ENCODE measurements at places on chromosomes 13 and 19.
A peak's percentile ranks its signal among the peaks of the same experiment; 100 is the strongest.

DNA sequence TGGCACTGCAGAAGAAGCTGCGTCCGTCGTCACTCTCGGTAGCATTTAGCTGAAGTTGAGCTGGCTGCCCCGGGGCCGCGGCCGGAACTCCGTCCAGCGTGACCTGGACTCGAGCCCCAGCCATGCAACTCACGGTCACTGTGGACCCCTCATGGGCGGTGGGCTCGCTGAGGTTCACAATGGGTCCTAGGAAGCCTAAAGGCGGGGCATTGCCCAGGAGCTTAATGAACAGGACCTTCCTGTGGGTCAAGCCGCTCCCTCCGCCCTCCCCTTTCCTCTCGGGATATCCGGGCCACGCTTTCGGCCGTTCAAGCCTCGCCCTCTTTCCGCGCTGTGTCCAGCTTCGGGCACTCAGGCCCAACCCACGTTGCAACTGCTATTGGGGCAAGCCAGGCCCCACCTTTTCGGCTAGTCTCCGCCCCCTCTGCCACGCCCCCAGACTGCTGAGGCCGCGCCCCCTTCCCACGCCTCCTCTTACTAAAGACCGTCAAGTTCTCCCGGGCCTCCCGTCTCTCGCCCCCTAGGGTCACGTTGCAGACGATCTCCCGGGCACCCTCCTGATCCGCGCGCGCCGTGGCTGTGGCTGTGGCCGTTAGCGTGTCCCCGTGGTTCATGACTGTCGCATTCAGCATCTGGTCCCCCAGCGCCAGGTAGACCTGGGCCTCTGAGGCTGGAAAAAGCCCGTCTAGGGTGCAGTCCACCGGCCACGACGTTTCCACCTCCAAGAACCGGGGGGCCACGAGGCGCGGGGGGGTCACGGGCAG lies 1.4 kb upstream of the RAVER1 start:
- DNase-seq = peak; percentile 97

- DNase-seq = no peak
These were observed 95.7 kb downstream of the STK24 start for GRCh38 chr13:98480915-98481877.

GRCh38 chr19:34336781-34337271 lies 28.2 kb upstream of the GPI start:
- peak; percentile 62 for DNase-seq

DNA sequence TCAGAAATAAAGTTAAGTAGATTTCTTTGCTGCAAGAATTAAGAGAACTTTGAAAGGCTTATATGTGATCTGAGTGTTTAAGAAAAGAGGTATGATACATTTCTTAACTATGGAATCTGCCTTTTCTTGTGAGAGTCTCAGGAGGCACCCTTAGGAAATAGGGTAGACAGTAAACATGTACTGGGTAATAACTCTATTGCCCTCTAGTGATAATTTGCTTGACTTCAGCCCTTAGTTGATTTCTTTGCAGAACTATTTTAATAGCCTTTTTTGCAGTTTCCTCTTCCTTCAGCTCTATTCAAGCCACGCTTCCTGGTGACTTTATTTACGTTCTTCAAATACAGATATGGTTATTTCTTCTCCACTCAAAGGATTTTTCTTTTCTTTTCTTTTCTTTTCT lies 37.0 kb upstream of the CCNA1 start:
- DNase-seq = peak; percentile 77

GRCh38 chr13:41224113-41225110 lies 30.0 kb upstream of the KBTBD7 start:
- DNase-seq = peak; percentile 59

DNA sequence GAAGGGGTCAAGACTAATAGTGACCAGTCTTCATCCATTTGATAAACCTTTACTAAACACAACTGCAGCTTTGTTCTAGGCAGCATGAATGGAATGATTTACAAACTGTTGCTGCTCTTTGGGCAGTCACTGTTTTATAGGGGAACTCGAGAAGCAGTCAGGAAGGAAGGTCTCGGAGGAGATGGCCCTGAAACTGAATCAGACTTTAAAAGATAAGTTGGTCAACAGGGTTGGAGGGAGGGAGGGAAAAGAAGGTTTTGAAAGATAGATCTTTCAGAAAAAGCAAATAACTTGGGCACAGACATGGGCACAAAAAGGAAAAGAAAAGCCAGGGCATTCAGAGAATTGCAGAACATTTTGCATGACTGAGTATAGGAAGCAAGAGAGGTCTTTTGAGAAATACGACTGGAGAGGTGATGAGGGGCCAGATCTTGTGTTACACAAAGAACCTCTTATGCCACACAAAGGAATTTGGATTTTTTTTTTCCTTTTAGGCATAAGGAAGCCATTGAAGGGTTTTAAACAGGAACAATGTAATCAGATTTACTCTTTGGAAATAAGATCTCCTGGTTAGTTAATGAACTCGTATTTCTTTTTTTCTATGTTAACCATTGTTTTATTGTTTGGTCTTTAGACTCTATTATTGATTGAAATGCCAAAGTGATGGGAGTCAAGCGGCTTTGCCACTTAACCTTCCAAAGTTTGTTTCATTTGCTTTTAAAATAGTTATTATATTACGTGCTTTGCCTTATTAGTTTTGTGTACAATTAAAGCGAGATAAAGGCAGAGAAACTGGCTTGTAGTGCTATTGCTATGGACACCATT lies 37.5 kb upstream of the SACS start:
- no peak for DNase-seq

DNA sequence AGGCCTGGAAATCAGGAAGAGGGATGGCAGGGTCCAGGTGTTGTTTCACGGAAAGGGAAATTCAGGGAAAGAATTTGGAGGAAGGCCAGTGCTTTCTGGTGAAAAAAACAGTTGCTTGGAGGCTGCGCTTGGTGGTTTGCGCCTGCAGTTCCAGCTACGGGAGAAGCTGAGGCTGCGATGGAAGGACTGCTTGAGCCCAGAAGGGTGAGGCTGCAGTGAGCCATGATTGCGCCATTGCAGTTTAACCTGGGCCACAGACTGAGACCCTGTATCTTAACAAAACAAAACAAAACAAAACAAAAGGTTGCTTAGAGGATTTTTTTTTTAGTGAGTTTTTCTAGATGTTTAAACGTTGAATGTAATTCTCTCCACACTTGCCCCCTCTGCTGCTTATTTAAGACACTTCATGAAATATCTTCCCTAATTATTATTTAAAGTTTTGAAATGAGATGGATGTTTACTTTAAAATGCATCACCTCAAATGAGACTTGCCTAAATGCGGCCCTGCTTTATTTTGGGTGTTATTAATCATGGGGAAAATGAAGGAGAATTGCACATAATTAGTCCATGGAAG lies 75.4 kb upstream of the TRPC4 start:
- DNase-seq = peak; percentile 28

- peak; percentile 89 for DNase-seq
These were observed 577 bp downstream of the ZNF181 start for GRCh38 chr19:34734537-34735103.

GRCh38 chr13:44307844-44308243 lies 65.8 kb upstream of the SERP2 start:
- DNase-seq = no peak

DNA sequence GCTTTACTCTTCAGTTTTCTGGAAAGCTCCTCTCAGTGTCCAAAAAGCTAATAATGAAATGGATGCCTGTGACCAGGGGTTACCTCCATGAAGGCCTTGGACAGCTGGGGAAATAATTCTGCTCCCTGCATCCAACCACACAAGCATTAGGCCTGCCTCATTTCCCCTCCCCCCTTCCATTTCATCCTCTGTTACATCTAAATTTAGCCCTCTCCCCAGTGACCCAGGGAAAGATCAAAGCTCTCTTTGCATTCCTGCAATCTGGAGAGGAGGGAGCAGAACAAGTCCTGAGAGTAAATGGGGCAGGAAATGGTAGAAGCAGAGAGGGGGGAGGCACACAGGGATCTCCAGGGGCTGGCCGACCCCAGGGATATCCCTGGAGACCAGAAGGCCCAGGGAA lies 452.7 kb downstream of the TSHZ3 start:
- DNase-seq = no peak

DNA sequence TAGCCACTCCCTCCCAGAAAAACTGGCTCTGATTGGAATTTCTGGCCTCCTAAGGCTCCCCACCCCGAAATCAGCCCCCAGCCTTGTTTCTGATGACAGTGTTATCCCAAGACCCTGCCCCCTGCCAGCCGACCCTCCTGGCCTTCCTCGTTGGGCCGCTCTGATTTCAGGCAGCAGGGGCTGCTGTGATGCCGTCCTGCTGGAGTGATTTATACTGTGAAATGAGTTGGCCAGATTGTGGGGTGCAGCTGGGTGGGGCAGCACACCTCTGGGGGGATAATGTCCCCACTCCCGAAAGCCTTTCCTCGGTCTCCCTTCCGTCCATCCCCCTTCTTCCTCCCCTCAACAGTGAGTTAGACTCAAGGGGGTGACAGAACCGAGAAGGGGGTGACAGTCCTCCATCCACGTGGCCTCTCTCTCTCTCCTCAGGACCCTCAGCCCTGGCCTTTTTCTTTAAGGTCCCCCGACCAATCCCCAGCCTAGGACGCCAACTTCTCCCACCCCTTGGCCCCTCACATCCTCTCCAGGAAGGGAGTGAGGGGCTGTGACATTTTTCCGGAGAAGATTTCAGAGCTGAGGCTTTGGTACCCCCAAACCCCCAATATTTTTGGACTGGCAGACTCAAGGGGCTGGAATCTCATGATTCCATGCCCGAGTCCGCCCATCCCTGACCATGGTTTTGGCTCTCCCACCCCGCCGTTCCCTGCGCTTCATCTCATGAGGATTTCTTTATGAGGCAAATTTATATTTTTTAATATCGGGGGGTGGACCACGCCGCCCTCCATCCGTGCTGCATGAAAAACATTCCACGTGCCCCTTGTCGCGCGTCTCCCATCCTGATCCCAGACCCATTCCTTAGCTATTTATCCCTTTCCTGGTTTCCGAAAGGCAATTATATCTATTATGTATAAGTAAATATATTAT lies 6.1 kb downstream of the FOSB start:
- no peak for DNase-seq

DNA sequence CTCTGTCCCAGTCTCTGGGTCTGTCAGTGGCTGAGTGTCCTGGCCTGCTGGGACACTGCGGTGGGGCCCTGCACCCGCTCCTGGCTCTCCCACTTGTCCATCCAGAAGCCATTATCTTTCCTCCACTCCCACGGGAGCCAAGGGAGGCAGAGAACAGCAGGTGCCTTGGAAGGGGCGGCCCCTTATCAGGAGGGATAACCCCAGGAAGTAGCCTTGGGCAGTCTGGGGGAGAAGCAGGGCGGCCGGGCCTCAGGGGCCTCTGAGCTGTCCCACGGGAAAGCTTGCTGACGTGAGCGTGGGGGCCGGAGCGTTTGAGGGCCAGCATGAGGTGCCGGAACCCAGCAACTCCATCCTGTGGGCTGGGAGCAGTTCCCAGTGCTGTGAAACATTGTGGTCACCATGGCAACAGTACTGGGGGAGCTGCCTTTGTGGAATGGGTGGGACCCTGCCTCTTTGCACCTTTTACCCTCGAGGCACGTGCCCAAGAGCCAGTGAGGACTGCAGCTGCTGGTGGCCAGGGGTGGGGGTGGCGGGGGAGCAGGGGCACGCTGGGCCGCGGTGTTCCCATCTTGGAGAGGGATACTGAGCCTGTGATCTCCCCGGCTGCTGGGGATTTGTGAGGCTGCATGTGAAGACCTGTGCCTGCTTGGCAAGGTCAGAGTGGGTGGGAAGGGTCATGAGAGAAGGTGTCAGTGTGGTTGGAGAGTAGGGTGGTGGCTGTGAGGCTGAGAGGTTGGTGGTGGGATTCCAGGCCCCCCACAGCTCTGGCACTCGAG lies 20.9 kb downstream of the KLHL26 start:
- peak; percentile 98 for DNase-seq

GRCh38 chr13:107650081-107650701 lies 565.1 kb downstream of the LIG4 start:
- peak; percentile 60 for DNase-seq

DNA sequence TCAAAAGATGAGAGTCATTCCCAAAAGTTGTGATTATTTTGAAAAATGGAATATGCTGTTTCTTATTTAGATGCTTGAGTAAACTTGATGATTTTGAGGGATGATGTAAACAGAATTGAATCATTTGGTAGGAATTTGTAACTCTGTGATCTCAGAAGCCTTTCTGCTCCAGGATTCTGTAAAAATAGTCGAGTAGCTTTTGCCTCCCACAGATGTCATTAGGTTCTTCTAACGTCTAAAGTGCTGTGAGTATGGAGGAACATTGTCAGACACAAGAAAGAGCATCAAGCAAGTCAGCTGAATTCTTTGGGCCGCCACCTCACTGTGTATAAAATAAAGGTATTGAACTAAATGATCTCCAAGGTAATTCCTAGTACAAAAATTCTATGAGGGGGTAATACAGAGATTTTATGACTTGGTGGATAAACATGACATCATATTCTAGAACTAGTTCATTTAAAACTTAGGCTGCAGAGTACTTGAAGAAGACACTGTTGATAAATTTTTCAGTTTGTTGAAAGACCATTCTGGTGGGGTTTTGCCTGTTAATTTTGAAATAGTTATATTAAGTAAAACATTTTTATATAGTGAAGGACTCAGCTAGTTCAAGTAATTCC lies 1.4 kb upstream of the GPR183 start:
- DNase-seq = peak; percentile 68

- DNase-seq = peak; percentile 66
These were observed 109.3 kb downstream of the COL4A2 start for GRCh38 chr13:110416131-110417025.

GRCh38 chr13:46022481-46022880 lies 30.1 kb downstream of the ZC3H13 start:
- DNase-seq = no peak

DNA sequence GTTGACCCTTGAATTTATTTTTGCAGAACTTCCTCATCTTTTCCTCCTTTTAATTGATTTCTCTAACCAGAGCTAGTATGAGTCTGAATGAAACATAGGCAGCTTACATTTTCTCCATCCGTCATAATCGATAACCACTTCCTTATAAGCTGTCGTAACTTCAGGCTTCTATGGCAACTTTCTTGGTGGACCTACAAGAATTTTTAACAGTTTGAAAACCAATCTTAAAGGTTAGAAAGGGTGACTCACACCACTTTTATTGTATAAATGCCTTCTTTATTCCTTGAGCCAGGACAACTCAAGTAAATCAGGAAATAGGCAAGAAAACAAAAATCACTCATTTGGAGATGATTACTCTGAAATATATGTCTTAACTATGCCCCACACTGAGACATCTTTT lies 105.7 kb upstream of the KL start:
- DNase-seq = no peak

DNA sequence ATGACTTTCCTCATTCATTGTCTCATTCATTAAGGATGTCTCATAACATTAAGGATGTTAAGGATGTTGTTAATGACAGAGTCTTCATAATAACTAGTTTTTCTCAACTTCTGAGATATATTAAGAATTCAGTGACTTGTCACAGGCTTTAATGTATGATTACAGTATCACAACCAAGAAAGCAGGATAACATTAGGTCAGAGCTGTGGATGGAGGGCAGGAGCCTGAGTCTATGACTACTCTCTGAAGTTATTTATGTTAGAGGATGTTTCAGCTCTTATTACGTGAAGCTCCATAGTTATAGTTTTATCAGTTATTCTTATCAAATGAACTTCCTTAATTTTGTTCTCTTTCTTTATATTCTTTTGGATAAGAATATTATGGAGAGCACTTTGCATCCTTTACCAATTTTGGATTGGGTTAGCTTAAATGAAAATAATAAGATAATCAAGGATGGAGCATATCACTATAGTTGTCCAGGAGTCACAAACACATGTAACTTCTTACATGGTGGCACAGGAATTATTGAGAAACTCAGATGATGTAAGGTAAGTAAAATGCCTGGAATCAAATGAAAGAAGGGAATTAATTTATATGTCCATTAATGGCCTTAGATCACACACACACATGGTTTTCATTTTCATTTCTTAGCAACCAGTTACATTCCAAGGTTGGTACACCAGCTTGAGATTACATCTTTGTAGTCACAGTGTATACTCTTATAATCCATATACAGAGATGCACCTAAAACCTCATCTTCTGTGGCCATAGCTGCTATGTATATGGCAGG lies 57.0 kb downstream of the SLC10A2 start:
- DNase-seq = no peak
